CD4-positive, alpha-beta T cell treated with Interleukin-4 for 1 hour (primary cell): ENCODE measurements at places on chromosomes 4 and X.

DNA sequence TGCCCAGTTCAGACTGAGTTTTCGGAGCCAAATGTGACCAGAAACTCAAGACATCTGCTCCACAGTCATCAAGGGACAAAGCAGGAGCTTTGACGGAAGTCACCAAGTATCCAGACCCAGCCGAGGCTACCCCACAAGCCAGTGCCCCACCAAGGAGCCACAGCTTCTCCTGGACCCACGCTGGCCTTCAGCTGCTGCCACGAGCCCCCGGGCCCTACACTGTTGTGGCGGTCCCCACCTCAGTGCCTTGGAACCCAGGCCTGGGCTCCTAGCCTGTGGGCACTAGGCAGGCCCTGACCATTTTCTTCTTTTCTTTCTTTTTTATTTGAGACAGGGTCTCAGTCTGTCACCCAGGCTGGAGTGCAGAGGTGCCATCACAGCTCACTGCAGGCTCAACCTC lies 82.1 kb upstream of the NKX1-1 start:
- no peak for DNase-seq

DNA sequence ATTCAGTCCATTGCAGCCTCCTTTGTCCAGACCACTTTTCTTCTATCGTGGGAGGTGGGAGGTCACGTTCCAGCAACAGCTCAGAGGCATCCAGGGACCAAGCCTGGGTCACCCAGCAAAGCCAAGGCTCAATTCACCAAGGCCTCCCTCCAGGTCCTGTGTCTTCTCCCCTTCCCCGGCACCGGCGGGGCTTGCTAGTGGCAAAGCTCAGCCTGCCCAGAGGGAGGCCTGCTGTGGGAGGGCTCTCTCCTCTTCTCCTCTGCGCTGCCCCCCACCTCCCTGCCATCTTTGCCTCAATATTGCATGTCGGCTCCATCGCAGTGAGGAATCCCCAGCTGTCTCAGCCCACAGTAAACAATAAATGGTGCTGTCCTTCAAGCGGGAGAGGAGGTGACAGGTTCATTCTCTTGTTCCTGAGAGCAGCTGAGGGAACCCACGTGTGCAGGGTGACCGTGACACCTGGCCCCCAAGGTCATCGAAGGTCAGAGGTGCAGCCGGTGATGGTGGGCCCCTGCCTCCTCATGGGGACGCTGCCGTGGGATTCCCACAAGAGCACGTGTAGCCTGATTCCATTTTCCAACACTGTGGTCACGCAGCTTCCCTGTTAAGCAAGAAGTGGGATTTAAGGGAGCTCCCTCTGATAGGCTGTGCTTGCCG lies 111.5 kb upstream of the PSAPL1 start:
- DNase-seq: no peak

DNA sequence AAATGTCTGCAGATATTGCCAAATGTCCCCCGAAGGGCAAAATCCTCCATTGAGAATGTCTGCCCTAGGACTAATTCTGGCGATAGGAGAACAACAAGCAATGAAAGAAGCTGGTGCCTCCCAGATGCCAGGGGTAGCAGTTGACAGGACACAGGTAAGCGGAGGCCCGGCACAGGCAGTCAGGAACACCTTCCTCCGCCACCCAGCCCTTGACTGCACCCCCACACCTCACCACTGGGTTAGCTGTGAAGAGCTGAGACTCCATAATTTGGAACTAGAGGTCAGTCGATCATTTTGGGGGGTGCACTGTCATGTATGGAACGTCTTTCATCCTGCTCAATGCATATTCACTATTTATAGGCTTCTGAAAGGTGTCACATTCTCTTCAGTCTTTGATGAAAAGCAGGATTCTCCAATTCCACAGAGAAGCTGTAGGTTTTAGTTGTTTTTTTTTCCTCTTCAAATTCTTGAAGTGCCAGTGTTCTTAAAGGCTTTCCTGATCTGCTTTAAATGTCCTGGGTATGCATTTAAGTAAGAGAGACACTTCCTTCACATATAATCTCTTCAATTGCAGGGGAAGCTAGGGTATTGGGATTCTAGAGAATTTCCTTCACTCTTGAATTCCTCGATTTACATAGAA lies 111.6 kb upstream of the ZFP42 start:
- no peak for DNase-seq

- DNase-seq: no peak
Measured at GRCh38 chr4:5773271-5773555, 62.2 kb downstream of the EVC start.
